ENCODE measurements at places on chromosomes 7 and 10.

- DNase-seq, result no peak
Measured at GRCh38 chr10:51321980-51322379, 247.7 kb downstream of the PRKG1 start.

DNA sequence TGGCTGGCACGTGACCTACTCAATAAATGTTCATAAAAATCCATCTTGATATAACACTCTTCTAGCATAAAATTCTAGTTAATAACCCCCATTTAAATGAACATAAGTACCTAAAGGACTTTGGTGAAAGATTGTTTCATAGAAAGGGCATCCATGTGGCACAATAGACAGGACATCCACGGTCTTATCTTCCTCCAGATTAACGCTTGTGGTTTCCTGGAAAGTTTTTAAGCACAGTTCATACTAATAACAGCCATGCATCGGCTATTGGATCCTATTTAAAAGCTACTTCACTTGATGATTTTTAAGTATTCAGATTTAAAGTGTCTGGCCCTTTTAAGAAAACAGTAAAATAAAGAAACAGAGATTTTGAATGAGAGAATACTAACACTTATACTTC, 288.3 kb downstream of the AHR start:
- DNase-seq, result no peak

GRCh38 chr7:107170051-107170915, 1.5 kb downstream of the HBP1 start:
- no peak for DNase-seq

GRCh38 chr10:69508738-69509340, 57.6 kb downstream of the TSPAN15 start:
- no peak for DNase-seq

DNA sequence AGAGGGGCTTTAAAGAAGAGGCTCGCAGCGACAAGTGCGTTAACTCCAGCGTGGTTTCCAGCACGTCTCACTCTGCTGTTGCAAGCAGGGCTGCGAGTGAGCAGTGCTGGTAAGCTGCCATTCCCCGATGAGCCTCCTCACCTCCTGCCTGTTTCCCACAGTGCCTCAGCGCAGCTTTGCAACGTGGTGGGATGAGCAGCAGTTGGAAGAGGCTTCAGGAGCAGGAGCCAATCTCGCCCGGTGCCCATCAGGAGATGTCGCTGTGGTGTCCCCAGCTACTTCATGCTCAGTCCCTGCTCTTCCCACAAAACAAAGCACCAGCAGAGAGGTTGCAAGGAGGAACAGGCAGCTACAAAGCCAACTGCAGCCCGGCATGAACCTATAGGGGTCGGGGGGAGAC, 2.4 kb upstream of the ADARB2 start:
- DNase-seq, result no peak

DNA sequence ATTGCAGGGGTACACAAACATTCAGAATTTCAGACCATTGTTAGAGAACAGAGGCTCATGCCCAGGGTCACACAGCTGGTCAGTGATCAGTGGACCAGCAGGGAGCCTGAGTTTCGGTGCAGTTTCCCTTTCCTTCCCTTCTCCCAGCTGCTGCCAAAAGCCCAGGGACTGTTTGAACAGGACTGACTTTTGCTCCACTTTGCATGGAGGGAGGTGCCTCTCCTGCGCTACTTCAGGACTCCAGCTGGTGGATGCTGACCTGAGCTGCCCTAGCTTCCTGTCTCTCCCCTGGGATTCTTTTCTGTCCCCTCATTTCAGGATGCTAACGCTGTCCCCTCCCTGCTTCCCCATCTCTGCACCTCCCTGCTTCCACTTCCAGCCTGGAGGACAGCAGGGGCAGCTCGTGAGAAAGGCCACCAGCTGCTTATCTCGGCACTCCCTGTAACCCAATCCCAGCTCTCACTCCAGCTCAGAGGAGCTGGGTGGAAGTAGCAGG, 14.5 kb downstream of the SH2D4B start:
- DNase-seq, result peak; percentile 20

- no peak for DNase-seq
Measured at GRCh38 chr10:24249829-24250415, 41.0 kb downstream of the KIAA1217 start.

GRCh38 chr7:153297141-153297540, 537.6 kb downstream of the ACTR3B start:
- no peak for DNase-seq
